Omental fat pad (tissue), 4 donors: ENCODE measurements at places on chromosomes 2 and 18. TPM values are rescaled to one million over a fixed set of nuclear protein-coding genes. Genes with fewer than 3 reads are reported as not detected.

Gene CD8B2
- total RNA-seq = not detected

Gene OR6B2
- total RNA-seq = not detected

Gene MARCHF4
- total RNA-seq = not detected

Gene CHST9
- not detected for total RNA-seq

Gene MTCL1
- total RNA-seq = 1.6 TPM

DNA sequence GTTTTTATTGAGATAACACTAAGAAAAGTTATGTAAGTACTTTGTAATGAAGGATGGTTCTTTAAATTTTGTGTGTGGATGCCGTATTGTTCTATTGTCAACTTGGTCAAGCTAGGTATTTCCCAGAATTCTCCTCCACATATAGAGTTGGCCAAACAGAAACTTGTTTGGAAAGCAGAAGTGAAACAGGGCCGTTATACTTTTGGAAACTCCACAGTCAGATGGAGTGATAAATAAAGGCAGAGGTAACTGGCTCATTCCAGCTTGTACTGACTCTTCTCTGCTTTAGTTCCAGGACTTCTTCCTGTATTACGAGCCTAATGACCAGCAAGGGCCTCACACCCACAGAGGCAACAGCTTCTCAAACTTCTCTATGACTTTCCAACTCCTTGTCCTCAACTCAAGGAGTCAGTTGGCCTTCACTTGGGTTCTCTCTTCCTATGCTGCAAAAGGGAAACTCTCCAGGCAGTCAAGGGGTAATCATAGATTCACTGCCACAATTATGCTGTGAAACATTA, 16.4 kb upstream of the STARD7 start:
- no peak for DNase-seq

- no peak for DNase-seq
Observed at GRCh38 chr2:231039821-231040364, 2.6 kb downstream of the C2orf72 start.

- DNase-seq = no peak
Observed at GRCh38 chr2:58054264-58054663, 7.7 kb downstream of the VRK2 start.

DNA sequence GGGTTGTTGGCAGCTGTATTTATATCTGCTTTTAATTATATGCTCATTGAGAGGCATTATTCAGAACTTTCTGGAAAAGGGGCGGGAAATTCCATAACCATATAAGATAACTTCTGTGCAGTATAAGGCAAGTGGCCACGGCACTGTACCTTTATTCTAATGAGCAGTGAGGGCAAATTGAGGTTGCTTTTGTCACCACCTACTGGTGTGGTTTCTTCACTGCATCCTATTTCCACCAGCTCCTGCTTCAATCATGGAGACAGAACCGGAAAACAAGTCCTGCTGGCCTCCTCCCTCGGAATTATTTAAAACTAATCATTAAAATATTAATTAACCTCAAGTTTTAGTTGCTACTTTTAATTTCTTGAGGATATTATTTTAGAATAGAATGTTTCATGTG, 759.4 kb downstream of the CBLN2 start:
- DNase-seq = no peak

GRCh38 chr18:5939801-5940667, 44.7 kb upstream of the TMEM200C start:
- no peak for DNase-seq

DNA sequence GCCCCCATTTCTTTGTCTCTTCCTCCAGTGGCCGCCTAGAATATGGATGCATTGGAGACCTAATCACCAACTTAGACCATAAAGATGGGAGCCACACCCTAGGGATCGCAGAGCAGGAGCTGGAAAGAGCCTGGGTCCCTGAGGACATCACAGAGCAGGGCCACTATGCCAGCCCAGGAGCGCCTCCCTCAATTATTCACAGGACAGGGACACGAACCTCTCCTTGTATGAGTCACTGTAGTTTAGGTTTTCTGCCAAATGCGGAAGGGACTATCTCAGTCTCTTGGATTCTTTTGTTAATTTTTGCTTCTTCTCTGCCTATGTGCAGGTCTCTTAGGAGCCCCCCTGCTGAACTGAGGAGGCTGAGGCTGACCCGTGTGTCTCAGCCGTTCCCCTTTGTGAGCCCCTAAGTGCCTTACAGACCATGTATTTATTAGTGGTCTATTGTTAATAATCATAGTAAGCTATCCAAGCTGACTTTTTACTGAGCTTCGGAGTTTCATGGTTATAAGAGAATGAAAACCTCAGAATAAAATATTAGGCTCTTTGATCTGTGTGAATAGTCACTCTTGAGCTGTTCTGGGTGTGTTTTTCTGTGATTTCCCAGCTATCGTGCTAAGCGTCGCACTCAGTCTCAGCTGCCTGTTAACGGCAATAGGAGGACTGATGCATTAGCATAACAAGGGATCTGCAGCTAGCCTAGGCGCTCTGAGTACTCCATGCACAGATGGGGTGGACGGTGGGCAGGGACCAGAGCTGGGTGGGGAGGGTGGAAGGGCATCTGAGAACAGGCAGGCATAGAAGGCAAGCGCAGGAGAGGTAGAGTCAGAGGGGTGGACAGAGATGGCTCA, 12.7 kb upstream of the PTPN4 start:
- no peak for DNase-seq

- DNase-seq = no peak
Observed at GRCh38 chr2:63054841-63055225, 4.2 kb downstream of the OTX1 start.

DNA sequence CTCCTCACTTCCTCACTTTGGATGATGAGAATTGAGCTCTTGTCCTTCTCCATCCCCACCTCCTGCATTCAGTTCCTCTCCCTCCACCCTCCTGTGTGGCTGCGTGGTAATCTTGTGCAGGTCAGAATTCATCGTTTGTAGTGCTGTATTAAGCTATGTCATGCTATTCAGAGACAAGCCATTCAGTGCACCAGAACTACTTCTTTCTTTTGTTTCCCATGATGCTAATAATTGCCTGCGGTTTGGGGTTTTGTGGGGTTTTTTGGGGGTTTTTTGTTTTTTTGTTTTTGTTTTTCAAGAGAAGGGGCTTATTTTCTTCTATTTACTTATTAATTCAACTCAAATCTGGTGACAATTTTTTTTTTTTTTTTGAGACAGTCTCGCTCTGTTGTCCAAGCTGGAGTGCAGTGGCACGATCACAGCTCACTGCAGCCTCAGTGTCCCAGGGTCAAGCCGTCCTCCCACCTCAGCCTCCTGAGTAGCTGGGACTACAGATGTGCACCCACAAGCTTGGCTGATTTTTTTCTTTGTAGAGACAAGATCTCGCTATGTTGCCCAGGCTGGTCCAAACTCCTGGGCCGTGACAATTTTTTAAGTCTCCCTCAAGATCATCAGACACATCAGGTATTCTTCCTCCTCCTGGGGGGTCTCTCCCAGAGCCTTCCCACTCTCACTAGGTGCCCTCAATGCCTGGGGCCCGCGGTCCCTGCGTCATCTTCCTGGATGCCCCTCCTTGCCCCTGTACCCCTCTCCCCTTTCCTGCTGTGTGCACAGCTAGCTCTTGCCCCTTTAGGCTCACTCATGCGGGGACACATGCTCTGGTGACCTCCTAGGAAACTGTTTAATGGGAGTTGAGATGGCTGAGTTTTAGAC, 37.8 kb downstream of the MAL start:
- DNase-seq = no peak

DNA sequence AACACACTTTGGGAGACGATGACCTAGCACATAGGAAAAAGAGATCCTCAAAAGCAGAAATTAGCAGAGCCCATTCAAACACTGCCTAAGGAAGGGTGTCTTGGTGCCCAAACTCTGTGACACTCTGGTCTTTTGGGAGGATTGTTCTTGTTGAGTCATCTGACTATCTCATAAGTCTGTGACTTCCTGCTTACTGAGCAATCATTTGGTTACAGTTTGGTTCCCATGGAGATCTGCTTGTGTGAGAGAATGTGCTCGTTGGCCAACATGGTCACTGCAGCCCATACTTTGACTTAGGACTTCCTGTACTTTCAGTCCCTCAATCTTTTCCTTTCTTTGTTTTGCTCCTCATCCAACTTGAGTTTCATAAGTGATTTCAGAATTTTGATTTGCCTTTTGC, 602.9 kb downstream of the NYAP2 start:
- no peak for DNase-seq

- DNase-seq = no peak
Observed at GRCh38 chr2:239807568-239807967, 217.6 kb downstream of the NDUFA10 start.

DNA sequence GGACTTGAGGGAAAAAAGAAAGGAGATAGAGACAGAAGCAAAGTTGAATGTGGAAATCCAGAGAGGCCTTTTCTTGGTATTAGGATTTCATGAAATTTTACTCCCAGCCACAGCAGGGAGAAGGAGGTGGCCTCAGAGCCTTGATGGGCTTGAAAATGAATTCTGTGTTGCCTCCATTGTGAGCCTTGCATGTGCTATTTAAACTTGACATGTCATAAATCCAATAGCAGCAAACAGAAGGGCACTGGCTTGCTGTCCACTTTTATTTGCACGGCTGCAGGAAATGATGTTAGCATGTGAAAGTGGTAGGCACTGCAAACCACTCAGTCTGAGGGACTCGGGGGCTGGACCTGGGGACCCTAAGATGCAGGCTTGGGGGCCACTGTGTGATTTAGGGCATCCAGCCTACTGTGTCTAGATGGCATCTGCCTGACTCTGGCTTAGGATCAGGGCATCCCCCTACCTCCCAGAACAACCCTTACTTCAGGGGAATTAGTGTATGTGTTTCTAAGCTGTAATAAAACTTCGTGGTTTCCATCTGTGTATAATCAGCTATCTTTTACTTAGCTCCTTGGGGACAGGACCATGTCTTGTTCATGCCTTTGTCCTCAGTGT, 139.1 kb upstream of the SKOR2 start:
- no peak for DNase-seq

GRCh38 chr2:73337828-73338227, 44.5 kb upstream of the EGR4 start:
- no peak for DNase-seq

DNA sequence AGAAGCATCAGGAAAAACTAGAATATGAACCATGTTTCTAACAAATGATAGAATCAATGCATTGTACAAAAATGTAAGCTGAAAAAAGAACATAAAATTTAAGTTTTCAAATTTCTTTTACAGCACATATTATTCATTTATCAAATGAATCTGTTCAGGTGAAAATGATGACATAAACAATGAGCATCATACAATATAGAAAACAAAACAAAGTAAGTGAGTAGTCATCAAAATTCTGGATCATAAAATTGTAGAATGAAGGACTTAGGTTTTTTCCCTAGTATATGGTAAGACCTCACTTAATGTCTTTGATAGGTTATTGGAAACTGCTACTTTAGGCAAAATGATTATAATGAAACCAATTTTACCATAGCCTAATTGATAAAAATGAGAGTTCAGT, 427.0 kb upstream of the KCNH7 start:
- no peak for DNase-seq

- no peak for DNase-seq
Observed at GRCh38 chr2:96542357-96542977, 5.9 kb downstream of the ARID5A start.

GRCh38 chr2:177553176-177553884, 160.8 kb downstream of the AGPS start:
- DNase-seq = no peak

DNA sequence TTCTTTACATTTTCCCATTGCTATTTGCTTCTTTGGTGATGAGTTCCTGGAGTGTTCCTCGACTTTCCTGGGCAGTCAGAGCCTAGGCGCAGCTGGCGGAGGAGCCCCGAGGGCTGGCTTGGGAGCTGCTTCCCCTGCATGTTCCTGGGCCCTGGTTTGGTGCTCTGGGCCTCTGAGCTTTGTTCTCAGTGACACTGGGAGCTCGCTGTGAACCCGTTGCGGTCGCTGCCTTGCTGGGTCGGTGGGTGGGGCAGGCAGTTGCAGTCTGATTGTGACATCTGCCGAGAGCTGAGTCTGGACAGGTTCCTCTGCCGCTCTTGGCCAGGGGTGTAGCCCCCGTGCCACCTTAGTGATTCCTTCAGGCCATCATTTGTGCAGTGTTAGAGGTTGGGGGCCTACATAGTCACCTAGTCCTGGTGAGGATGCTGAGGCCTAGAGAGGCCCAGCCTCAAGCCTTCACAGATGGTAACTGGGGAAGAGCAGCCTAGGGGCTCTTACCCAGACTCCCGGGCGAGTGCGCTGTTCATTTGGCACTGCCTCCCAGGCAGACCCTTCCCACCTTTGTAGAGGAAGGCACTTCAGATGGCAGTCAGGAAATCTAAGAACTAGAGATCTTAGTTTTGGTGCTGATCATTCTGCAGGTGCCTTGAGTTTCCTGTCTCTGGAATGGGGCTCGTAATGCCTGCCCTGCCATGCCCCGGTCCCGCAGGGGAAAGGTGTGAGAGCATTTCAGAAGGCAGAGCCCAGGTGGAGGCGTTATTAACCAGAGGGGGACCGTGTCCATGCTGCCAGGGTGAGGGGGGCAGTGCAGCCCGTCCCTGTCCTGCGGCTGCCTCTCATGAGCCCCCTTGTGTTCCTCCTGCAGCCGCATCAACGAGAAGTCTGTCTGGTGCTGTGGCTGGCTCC, 8.4 kb downstream of the ASB1 start:
- DNase-seq = no peak

GRCh38 chr2:24045511-24046508, 1.4 kb downstream of the WDCP start:
- no peak for DNase-seq

DNA sequence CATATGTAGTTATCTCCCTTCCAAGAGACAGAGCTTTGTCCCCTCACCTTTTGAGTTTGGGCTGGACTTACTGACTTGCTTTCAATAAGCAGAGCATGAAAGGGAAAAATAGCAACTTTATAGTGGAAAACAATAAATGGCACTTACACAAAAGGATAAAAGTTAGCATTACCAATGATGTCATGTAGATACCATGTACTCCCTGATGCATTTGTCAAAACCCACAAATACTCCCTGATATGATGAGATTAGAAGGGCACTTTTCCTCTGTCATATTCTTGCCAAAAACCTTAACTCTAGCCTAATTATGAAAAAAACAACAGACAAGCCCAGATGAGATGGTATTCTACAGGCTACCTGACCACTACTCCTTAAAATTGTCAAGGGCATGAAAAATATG, 16.0 kb downstream of the HIBCH start:
- DNase-seq = no peak

GRCh38 chr2:197838036-197838435, 33.6 kb downstream of the PLCL1 start:
- DNase-seq = no peak

- DNase-seq = no peak
Observed at GRCh38 chr2:217746808-217747207, 256.0 kb downstream of the TNS1 start.

- DNase-seq = no peak
Observed at GRCh38 chr2:104875262-104875661, 21.3 kb downstream of the POU3F3 start.
